ENCODE measurements at places on chromosomes 12 and 14. TPM values are rescaled to one million over a fixed set of nuclear protein-coding genes. Genes with fewer than 3 reads are reported as not detected.

The TAS2R30 gene
- not detected for total RNA-seq

The RGS6 gene
- 3.7 TPM for total RNA-seq

The FIGNL2 gene
- total RNA-seq, result 0.25 TPM

The IQSEC3 gene
- 0.10 TPM for total RNA-seq

The CFAP251 gene
- 0.49 TPM for total RNA-seq

- no peak for DNase-seq
These were observed 36.4 kb downstream of the TRAF3 start for GRCh38 chr14:102813691-102814090.

DNA sequence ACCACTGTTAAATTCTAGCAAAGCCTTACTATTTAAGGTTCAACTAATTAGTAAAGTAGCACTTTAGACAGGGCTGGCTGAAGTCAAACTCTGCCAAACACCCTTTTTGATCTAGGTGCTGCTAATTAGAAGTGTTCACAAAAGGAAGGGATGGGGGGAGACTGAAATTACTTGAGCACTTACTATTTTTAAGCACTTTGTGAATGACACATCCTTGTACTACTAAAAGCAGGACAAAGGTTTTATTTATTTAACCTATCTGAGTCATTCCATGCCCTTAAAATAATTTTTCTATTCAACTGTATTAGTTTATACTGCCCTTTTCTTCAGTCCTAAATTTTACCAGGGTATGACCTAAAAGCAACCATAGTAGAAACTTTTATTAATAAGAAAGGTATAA is 20.1 kb downstream of the MBIP start:
- DNase-seq, result no peak

- DNase-seq, result no peak
These were observed 272.0 kb downstream of the SSPN start for GRCh38 chr12:26467351-26467750.

DNA sequence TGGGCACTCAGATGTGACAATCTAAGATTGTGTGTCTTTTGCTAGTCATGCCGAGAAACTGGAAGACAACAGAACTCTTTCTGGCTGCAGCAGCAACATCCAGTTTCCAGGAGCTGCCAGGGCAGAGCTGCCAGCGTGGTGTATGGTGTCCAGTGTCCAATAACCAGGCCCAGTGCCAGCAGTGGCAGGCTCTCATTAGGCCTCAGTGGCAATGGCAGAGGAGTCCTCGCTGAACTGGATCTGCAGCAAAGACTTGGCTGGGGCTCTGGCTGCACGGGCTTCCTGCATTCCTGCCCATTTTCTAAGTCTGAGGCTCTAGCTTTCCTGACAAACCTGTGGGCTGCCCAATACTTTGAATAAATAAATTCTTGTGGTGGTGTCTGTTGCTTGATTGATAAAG is 26.2 kb upstream of the PPM1A start:
- peak; percentile 96 for DNase-seq

GRCh38 chr12:66240096-66240820 is 51.2 kb downstream of the IRAK3 start:
- DNase-seq, result no peak

DNA sequence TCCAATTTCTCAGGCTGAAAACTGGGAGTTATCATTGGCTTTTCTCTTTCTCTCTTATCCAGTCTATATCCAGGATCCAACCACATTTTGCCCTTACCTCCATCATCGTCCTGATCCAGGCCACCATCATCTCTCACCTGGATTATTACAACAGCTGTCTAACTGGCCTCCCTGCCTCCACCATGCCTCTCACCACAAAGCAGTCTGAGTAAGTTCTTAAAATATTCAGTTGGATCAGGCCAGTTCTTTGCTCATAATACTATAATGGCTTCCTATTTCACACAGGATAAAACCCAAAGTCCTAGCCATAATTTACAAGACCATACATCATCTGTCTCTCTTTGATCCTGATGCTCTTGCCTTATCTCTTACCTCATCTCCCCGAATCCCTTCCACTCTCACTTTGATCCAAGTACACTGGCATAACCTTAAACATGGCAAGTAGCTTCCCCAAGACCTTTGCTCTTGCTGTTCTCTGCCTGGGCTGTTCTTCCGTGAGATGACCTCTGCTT is 133.4 kb upstream of the RAP1B start:
- DNase-seq, result no peak

GRCh38 chr12:108773798-108774788 is 42.8 kb upstream of the CORO1C start:
- DNase-seq, result peak; percentile 88

GRCh38 chr12:47219243-47219642 is 139.5 kb upstream of the AMIGO2 start:
- no peak for DNase-seq

DNA sequence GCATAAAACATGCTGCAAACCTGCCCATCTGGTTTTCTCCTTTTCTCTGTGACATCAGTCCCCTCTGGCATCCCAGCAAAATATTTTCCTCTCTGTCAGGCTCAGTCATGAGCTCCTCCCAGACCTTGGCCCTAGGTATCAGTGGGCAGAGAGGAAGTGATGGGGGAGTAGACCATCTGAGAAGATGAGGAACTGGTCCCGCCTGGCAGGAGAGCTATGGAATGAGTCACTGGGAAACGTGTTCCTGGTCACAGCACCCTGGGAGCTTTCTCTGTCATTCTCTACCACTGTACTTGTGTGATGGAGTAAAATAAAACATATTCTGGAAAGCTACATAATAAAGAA is 5.0 kb upstream of the SRSF9 start:
- no peak for DNase-seq
